ENCODE measurements at places on chromosomes 3 and 15.

DNA sequence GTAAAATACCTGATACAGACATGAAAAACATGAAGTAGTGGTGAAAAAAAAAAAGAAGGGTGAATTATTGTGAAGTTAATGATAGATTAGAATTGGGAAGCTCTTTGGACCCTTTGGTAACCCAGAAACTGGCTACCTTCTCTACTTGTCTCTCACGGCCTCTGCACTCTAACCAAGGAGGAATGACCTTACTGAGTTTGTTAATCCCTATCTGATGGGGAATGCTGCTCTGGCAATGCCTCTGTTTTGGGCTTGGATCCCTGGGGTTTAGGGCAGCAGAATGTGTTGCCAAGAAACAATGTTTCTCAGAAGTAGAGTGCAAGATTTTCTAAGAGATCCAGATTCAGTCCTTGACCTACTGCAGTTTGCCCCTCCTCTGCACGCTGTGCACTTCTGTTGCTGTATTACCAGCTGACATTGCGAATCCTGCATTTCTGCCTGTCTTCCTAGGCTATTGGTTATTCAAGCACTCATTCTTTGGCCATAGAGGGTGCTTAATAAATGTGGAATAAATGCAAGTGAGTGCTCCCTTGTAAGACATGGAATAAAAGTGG, 49.2 kb upstream of the MAP3K13 start:
- DNase-seq, result no peak

DNA sequence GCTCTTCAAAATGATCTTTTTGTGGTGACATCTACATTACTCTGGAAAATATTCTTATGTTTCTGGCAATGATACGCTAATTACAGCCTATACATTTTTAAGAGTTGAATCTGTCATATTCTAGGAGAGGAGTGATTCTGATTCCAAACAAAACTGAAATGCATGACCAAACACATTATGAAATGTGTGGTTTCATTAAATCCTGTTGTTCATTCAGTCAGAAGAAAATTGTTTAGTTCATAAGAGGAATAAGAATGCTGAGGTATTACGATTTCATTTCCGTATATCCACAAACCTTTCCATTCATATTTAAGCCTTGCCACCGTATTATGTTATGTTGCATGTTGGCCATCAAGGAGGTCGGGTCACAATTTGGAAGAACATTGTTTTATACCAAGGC, 345.1 kb downstream of the FEZF2 start:
- no peak for DNase-seq

DNA sequence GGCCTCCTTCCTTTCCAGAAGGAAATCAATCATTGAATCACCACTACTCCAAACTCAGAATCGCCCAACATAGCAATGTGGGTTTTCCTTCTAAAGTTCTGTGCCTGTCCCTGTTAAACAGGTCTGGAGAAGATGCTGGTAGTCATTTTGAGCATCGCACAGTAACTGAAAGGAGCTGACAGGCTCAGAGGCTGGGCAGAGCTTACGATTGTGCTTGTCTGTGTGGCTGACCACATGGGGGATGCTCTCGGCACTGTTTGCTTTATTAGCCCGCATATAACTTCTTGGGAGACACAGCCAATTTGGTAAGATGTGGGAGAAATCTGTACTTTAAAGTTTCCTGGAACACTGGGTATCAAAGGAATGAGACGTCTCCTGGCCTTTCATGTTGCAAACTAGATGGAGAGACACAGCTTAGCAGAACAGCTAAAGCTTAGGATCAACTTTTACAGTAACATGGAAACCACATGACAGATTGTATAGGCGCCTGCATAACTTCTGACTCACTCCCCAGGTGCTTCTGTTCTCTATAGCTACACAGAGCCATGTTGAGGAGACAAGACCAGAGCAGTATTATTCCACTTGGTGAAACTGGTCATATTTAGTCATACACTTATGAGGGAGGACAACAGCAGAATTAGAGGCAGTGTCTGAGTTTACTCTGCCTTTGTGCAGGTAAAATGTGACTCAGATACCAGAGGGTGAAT, 374.1 kb downstream of the RORA start:
- DNase-seq, result no peak

- DNase-seq, result no peak
These were observed 22.6 kb upstream of the MTMR10 start for GRCh38 chr15:31013863-31014607.

GRCh38 chr15:55407498-55408011, 604 bp downstream of the CCPG1 start:
- no peak for DNase-seq

- no peak for DNase-seq
These were observed 413.4 kb downstream of the MAGI1 start for GRCh38 chr3:65625305-65625704.

GRCh38 chr3:190532731-190533203, 18.9 kb downstream of the IL1RAP start:
- DNase-seq, result no peak

- no peak for DNase-seq
These were observed 468.0 kb upstream of the GBE1 start for GRCh38 chr3:82229397-82229796.

DNA sequence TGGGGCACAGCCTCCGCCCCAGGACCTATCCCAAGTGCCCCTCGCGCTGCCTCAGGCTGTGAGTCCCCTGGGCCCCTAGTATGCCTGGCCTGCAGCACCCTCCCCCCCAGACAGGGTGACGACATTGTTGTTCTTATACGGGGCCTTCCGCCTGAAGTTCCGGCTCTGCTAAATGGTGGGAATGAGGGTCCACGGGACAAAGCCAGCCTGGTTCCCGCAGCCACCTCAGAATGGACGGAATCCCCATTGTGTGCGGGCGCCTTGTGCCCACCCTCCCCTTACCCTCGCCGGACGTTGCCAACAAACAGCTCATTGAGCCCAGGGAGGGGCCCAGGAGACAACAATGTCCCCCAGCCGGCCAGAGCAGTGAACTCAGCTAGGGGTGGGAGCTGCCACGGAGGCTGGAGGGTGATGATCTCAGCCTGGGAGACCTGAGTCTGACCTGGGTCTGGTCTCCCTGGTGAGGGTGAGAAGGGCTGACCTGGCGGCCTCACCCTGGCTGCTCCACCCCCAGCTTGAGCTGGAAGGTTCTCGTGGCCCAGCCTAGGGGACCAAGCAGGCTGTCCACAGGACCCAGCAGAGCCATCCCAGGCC, 10.2 kb upstream of the DLL4 start:
- no peak for DNase-seq

GRCh38 chr3:8959668-8960067, 3.6 kb downstream of the RAD18 start:
- DNase-seq, result no peak

GRCh38 chr3:98972155-98972554, 70.7 kb upstream of the DCBLD2 start:
- no peak for DNase-seq

GRCh38 chr3:50173685-50174516, 17.5 kb upstream of the GNAT1 start:
- no peak for DNase-seq

GRCh38 chr3:20575146-20575545, 389.1 kb upstream of the SGO1 start:
- DNase-seq, result no peak

DNA sequence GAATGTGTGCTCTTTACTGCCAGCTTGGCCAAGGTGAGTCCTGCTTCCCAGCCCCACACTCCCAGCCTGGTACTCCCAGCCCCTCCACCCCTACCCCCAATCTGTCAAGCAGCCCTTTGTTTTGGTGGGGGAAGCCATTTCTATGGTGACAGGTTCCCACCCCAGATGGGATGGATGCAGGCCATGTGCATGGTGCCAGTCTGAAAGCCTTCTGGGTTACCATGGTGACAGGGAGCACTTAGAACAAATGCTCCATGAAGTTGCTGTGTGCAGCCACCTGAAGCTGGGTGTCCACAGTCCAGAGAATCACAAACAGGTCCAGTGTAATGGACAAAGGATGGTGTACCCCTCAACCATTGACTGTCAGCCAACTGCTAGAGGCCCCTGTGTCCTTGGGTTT, 19.1 kb upstream of the VILL start:
- no peak for DNase-seq

GRCh38 chr15:40255033-40255432, 16.2 kb downstream of the PAK6 start:
- DNase-seq, result no peak

- DNase-seq, result no peak
These were observed 89.3 kb downstream of the LPP start for GRCh38 chr3:188243124-188243795.

DNA sequence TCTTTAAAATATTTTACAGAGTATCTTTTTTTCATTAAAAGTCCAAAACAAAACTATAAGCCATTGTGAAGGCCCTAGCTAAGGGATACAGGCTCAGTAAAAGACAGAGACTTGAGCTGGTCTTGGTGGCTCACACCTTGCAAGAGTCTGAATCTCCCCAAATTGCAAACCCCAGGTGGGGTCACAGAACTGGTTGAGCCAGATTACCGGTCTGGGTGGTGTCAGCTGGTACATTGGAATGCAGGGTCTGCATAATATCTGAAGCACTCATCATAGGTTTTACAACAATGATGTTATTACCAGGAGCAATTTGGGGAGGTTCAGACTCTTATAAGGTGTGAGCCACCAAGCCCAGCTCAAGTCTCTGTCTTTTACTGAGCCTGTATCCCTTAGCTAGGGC, 201.2 kb upstream of the ARPP21 start:
- no peak for DNase-seq

GRCh38 chr3:185770109-185770508, 54.7 kb downstream of the IGF2BP2 start:
- no peak for DNase-seq
